Right lung (tissue), 10 donors: ENCODE measurements at places on chromosomes 11 and 22. TPM values are rescaled to one million over a fixed set of nuclear protein-coding genes. Genes with fewer than 3 reads are reported as not detected.

GRCh38 chr22:49149721-49150608 lies 677.7 kb downstream of the BRD1 start:
- no peak for DNase-seq

DNA sequence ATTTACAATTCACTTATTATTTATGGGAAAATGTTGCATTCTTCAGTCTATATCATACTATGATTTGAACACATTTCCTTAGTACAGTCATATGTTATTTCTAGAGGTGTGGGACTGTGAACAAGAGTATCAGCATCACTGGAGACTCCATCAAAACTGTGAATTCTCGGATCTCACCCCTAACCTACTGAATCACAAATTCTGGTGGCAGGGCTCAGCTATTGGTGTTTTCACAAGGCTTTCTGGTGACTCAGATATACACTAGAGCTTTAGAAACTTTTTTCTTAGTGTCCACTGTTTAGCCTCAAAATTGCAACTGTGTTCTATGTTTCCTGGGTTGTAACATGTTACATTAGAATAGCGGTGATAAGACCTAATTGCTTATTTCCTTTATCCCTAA lies 352.9 kb upstream of the DDI1 start:
- no peak for DNase-seq

GRCh38 chr22:48973694-48974041 lies 854.0 kb downstream of the BRD1 start:
- no peak for DNase-seq

DNA sequence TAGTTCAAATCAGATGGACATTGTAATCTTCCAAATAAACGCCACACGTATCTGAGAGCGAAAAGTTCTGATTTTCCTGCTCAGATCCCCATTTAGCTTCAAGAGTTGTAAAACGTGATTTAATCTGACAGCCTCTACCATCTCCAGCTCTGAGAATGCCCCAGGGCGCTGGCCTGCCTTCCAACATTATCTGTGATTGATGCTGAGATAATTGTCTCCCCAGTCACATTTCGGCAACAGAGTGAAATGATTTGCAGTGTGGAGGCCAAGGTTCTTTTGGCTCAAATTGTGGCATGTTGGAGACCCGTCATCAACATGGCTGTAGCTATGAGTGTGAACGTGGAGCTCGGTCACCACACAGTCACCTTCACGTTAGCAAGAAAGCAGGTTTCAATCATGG lies 283.4 kb downstream of the BRD1 start:
- DNase-seq, result no peak

- no peak for DNase-seq
These were observed 43.3 kb downstream of the PDGFD start for GRCh38 chr11:104120493-104121137.

GRCh38 chr11:95364324-95365295 lies 133.6 kb upstream of the SESN3 start:
- no peak for DNase-seq

DNA sequence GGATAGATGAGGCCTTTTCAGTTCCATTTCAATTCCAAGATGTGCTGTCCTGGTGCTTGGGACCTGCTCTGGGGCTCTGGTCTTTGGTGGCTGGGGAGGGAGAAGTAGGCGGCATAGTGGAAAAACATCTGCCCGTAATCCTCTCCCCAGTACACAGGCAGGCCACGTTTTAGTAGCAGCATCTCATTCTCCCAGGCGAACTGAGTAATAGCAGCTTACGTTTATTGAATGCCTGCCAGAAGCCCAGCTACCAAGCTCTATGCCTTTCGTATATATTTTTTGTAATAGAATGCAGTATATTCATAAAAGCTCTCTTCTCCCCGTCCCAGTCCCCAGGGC lies 11.4 kb downstream of the ACO2 start:
- no peak for DNase-seq

DNA sequence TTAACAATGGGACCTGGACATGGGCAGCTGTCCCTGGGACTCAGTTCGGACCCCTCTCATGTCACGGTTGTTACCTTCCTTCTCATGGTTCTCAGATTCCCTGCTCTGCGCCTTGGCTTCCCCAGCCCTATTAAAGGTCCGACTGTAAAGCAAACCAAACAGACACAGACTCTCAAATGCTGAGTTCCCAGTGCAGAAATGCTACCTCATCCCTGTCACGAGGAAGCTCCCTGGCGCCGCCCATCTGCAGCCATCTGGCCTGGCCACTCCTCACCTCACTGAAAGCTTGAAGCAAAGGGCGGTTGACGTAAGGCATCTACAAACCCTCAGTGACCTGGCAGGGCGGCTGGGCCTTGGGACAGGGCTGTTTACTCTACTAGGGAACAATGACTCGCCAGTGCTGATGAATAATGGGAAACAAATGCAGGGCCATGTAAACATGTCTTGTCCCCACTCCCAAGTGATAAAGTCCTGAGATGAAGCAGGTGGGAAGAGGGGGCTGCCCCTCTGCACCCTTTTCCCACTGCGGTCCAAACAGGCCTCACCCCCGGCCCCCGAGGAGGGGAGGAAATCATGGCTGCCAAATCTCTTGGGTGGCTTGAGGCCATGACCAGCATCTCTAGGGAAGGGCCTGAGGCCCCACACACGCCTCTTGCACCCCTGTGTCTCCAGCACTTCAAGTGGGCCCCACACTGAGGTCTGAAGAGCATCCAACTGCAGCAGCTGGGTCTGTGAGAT lies 49.3 kb downstream of the SCUBE1 start:
- DNase-seq, result no peak

Gene KCTD14
- polyA plus RNA-seq, result 7.1 TPM

Gene OR51B5
- 1.3 TPM for polyA plus RNA-seq
